ENCODE measurements at places on chromosomes 3 and 15. TPM values are rescaled to one million over a fixed set of nuclear protein-coding genes. Genes with fewer than 3 reads are reported as not detected.

DNA sequence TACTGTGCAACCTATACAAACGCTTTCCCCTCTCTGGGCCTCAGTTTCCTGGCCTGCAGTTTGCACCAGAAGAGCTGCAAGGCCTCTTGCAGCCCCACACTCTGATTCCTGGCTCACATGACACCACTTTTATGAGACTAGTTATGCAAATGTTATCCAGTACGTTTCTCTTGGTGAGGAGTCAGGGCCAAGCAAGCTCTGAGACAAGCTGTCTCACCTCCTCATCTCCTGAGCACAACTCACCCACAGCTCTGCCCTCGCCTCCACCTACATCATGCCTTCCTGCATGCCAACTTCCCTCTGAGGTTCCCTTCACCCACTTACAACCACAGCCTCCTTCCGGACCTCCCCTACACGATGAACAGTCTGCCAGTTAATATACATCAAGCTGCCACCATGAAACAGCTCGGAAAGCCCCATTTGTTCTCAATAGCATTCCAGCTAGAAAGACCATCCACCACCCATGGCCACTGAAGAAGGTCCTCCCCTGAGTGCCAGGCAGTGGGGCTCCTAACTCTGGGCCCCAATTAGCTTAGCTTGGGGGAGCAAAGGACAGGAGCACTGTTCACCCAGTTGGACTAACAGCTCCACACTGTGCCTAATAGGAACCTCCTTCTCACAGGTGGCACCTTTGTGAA, 25.0 kb downstream of the CRYGS start:
- no peak for DNase-seq

- DNase-seq, result no peak
Measured at GRCh38 chr3:73258057-73258456, 196.6 kb downstream of the EBLN2 start.

DNA sequence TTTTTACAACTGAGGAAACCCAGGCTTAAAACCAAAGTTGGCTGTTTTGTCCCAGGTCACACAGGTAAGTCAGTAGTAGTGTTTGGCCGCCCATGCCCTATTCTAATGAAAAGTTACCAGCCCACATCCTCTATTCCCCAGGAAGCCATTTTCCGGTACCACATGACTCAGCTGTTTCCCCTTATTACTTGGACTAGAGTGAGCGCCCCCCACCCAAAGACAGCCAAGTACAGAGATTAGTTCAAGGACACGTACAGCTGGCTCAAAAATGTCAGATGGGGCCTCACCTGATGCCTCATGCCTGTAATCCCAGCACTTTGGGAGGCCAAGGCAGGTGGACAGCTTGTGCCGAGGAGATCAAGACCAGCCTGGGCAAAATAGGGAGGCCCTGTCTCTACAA, 8.5 kb upstream of the KLHL6 start:
- no peak for DNase-seq

- no peak for DNase-seq
Measured at GRCh38 chr15:82093774-82094211, 48.0 kb upstream of the MEX3B start.

GRCh38 chr3:165885558-165886270, 48.5 kb upstream of the BCHE start:
- no peak for DNase-seq

DNA sequence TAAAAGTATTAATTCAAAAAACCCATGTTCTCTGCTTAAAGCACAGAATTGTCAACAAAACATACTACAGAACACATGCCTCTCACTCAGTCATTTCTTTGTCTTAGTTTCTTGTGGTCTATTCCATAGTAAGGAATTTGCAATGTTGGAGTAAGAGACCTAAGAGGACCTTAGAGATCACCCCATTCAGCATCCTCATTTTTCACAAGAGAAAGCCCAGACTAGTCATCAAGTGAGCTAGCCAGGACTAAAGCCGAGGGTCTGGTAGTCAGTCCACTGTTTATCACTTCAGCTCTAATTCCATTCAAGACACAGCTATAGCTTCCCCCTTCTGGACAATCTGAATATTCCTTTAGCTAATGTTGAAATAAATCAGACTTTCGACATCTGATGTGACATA, 601.1 kb downstream of the FHIT start:
- DNase-seq, result no peak

DNA sequence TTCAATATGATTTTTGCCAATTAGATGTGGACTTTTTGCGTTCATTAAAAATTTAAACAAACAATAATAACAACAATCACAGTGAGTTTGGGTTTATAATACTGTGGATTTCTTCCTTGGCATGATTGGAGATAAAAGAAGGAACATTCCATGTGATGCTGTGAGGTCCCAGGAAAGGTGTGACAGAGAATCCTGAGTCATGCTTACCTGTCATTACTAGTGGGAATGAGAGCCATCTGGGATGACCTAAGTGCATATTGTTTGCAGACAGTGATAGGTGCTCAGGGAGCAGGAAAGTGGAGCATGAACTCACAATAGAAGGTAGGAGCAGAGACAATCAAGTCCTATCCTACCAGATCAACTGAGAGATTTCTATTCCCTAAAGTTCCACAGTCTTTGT, 766.5 kb upstream of the CFAP20DC start:
- DNase-seq, result no peak

GRCh38 chr15:59283717-59284391, 77.2 kb downstream of the LDHAL6B start:
- no peak for DNase-seq

GRCh38 chr3:118165413-118165812, 869.2 kb downstream of the IGSF11 start:
- no peak for DNase-seq

DNA sequence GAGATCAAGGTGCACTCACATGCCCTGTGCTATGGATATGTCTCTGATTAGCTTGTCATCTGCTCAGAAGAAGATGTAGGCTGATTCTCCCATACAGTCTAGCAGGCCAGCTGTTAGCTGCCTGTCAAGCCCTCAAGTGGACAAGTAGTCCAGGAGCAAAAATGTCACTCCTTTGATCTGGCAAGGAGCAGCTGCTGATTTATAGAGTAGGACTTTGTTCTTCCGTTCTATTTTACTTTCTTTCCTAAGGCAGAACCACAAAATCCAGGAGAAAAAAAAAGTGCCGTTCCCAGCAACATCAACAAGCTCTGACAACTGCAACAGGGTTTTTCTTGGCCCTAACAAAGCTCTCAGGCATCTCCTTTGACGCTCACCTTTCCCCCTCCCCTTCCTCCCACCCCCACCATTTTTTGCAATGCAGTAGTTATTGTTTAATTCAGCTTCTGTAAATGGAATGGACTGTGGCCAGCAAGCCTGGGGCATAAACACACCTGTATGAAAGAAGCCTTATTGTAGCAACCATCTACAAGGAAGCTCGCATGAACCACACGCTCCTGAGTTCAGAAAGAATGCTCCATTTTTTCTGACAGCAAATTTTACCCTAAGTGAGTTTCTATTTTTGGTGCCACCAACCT, 196.3 kb downstream of the MEIS2 start:
- no peak for DNase-seq

- no peak for DNase-seq
Measured at GRCh38 chr15:45121706-45122417, 7.7 kb downstream of the DUOXA2 start.

- DNase-seq, result no peak
Measured at GRCh38 chr3:116517308-116517707, 72.0 kb upstream of the LSAMP start.

- peak; percentile 42 for DNase-seq
Measured at GRCh38 chr3:56754741-56755417, 46.9 kb downstream of the ARHGEF3 start.

DNA sequence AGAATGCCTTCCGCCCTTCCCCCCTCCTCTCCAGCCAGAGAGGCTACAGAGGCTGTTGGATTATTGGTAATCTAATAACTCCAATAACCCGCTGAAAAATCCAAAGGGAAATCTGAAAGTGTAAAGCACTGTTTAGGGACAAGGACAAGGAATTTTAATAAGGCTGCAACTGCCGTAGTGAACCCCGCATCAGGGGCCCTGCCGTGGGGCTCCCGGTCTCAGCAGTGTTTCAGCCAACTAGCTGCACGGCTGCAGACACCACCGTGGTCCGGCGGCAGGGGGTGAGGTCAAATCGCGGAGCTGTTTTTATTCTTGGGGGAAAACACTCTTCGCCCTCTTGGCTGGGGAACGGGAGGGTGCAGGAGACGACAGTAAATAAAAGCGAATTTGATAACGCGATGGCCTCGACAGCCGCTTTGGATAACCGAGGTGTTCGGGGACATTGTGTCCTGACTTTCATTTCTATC, 6.1 kb downstream of the BCL6 start:
- DNase-seq, result no peak

DNA sequence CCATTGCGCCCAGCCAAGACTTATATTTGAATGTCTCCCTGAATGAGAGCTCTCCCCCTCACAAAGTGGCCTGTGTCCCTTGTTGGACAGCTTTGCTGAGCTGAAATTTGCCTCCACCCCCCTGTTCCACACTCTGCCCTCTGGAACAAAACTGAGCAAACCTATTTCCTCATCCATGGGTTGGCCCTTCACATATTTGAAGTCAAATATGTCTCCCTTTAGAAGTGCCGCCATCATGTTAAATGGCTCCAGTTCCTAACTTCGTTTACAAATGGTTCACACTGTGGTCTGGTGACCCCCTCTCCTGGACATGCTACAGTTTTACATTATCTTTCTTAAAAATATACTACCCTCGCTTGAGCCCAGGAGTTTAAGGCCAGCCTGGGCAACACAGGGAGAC, 4.6 kb downstream of the PLIN1 start:
- DNase-seq, result no peak

GRCh38 chr15:92667287-92667904, 11.8 kb upstream of the FAM174B start:
- DNase-seq, result peak; percentile 33

GRCh38 chr3:183427196-183427875, 1.1 kb downstream of the MCF2L2 start:
- DNase-seq, result no peak

DNA sequence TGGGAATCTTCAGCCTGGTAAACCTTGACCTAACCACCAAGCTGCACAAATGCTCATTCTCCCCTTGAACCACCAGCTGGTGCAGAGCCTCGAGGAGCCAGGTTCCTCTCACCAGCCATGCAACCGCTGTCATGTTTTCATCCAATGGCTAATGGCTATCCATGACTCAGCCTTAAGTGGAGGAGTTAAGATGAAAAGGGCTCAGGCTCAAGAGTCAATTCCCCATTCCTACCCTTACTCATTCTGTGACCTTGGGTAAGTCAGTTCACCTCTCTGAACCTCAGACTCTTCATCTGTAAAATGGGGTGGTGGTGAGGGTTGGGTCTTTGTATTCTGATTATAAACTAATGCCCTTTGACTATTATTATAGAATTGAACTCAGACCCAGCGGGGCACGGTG, 515.6 kb downstream of the SHQ1 start:
- DNase-seq, result no peak

CADPS gene
- 1.7 TPM for polyA plus RNA-seq

IL17RE gene
- 3.0 TPM for polyA plus RNA-seq

CDC25A gene
- polyA plus RNA-seq, result 5.3 TPM

SNTN gene
- 0.35 TPM for polyA plus RNA-seq

ENTPD3 gene
- 0.60 TPM for polyA plus RNA-seq
